ENCODE measurements at places on chromosomes 1 and 21.

- no peak for DNase-seq
Measured at GRCh38 chr1:86992861-86993260, 78.4 kb downstream of the HS2ST1 start.

DNA sequence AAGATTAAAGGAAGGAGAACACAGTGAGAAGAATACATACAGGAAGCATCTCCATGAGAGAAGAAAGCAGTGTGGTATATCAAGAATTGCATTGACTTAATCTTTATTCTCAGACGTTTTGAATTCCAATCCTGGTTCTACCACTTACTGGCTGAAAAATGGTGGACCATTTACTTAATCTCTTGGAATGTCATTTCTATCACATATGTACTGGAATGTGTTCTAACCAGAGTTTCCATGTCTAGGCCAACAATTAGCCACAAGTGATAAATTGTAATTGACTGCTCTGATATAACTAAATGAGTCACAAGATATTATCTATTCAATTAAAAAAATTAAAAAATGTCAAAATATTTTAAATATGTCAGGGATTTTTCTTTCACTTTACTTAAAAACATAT is 626.1 kb downstream of the PTPRC start:
- DNase-seq, result no peak

DNA sequence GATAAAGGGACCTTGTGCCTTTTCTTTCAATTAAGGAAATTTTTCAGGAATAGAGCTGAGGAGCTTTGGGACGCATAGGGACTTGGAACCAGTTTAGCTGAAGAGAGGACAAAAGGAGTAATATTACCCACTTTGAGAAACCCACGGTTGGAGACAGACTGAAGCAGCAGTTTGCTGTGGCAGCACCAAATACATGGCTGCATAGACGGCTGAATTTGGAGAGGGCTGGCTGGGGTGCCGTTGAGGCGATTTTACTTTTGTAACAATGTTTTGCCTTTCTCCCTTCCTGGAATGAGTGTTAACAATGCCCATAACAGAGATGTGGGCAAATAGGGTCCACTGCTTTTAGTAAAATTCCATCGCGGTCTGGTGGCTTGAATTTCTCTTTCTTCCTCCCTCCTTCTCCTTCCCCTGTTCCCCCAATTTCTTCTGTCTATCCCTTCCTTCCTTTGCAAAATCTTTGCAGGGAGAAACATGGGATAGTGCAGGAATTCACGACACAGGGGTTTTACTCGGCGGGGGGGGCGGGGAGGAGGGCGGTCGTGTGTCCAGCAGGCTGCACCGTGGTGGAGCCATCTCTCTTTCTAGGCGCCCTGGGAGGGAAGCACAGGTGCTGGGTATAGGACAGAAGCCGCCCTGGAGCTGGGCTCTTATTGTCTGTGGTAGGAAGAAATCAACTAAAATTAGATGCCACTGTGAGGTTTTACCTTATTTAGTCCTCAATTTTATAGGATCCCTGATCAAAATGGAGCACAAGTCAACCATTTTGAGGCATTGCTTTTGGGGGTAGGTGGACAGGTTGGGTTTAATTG is 6.8 kb downstream of the LHX4 start:
- DNase-seq, result no peak

DNA sequence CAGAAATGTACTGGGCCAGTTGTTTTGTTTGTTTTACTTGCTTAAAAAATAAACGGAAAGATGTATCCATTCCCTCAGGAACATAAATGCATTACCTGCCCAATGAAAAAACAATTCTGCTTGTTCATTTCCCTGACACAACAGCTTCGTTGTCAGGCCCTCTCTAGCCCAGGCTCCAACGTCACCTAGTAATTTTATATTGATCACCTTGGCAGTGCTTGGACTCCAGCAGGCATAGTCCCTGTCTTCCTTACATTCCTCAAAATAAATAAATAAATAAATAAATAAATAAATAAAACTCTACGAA is 1.2 kb downstream of the CEP170 start:
- no peak for DNase-seq

Data from CD4-positive, alpha-beta T cell treated with Interleukin-15 for 4 hours (primary cell).